Pulmonary artery endothelial cell (primary cell): ENCODE measurements at places on chromosomes 7 and 10. TPM values are rescaled to one million over a fixed set of nuclear protein-coding genes. Genes with fewer than 3 reads are reported as not detected.

CYP2C9 gene
- total RNA-seq, result not detected in 2 replicates

CDK13 gene
- total RNA-seq, result 45.8 and 60.8 TPM in 2 replicates

OPALIN gene
- not detected in 2 replicates for total RNA-seq

GPR146 gene
- 17.4 and 29.8 TPM in 2 replicates for total RNA-seq

AKR1C8 gene
- not detected in 2 replicates for total RNA-seq

RPEL1 gene
- 0.07 and 0.13 TPM in 2 replicates for total RNA-seq

- DNase-seq, result peak; percentile 81
These were observed 19.8 kb downstream of the VOPP1 start for GRCh38 chr7:55552320-55553023.

DNA sequence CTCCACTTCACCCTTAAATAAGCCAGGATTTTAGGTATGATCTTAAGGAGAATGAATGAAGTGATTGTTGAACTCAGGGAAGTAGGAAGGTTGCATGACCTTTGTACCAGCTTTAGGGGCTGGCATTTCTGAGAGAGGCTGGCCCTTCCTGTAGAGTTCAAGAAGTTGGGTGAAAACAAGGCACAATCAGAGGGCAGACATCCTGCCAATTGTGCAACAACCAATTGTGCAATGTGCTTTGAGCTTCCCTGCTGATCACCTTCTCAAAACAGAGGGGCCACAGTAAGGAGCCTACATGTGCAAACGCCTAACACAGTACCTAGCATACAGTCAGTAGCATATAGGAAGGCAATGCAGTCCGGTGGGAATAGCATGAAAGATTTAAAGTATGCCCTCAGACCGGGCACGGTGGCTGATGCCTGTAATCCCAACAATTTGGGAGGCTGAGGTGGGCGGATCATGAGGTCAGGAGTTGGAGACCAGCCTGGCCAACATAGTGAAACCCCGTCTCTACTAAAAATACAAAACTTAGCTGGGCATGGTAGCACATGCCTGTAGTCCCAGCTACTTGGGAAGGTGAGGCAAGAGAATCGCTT lies 5.4 kb downstream of the CPVL start:
- no peak for DNase-seq

GRCh38 chr7:105877736-105878135 lies 1.3 kb upstream of the ATXN7L1 start:
- no peak for DNase-seq

DNA sequence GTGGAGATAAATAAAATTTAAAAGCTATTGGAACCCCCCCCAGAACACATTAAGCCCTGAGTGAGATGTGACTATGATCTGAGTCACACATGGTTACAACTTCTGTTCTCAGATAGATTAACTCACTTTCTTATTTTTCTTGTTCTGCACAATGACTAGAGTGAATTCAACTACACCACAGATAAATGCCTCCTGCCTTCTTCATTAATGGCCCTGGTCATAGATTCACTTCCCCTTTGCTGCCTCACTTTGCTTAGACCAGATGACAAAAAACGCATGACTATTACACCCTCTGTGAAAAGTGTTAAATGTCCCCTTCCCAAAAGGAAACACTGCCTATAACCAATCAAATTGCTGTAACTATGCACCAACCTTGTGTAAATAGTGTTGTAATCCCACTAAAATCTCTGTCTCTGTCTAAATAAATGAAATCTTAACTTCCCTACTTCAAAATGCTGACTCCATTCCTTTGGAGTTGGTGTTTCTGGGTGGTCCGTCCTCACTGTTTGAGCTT lies 49.4 kb downstream of the AKR1D1 start:
- no peak for DNase-seq

DNA sequence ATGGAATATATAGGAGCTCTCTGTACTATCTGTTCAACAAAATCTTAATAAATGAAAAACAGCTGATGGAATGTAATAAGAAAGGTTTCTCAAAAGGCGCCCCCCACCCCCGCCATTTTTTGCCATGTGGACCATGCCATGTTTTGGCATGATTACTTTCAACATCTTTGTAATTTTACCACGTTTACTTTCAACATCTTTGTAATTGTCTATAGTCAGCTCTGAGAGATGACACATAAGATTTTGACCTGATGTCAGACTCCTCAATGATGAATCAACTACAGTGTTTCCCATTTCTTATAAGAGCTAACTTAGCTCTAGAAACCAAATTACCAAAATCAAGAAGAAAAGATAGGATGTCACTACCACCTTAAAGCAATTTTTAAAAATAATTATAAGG lies 144.9 kb upstream of the AHR start:
- DNase-seq, result no peak

DNA sequence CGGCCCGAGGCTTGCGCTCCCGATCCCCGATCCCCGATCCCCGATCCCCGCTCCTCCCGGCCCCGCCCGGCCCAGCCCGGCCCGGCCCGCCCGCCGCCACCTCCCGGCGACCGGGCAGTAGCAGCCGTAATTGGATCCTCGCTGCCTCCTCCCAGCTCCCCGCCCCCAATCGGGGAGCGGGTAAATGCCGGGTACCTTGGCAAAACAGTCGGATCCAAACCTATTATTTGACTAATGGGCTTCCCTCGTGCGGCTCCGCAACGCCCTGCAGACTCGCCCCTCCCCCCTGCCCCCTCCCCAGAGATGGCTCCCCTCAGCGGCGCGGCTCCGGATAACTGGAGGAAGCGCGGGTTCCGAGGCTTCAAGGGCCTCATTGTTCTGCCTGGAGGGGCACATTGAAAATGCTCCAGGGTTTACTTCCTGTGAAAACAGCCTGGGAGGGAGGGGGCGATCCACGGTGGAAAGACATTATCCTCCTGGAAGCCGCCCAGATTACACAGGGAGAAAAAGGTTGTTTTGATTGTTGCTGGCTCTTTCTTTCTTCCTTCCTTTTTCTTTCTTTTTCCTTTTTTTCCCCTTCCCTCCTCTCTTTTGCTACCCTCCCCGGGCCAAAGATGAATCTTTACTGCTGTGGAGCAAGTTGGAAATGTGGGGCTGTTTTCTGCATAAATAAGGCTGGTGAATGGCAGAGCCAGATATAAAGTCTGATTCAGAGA lies 94.7 kb upstream of the ZMIZ1 start:
- peak; percentile 80 for DNase-seq

GRCh38 chr7:138186951-138187351 lies 110.7 kb downstream of the AKR1D1 start:
- no peak for DNase-seq

GRCh38 chr10:98006266-98006665 lies 24.2 kb downstream of the CRTAC1 start:
- no peak for DNase-seq

DNA sequence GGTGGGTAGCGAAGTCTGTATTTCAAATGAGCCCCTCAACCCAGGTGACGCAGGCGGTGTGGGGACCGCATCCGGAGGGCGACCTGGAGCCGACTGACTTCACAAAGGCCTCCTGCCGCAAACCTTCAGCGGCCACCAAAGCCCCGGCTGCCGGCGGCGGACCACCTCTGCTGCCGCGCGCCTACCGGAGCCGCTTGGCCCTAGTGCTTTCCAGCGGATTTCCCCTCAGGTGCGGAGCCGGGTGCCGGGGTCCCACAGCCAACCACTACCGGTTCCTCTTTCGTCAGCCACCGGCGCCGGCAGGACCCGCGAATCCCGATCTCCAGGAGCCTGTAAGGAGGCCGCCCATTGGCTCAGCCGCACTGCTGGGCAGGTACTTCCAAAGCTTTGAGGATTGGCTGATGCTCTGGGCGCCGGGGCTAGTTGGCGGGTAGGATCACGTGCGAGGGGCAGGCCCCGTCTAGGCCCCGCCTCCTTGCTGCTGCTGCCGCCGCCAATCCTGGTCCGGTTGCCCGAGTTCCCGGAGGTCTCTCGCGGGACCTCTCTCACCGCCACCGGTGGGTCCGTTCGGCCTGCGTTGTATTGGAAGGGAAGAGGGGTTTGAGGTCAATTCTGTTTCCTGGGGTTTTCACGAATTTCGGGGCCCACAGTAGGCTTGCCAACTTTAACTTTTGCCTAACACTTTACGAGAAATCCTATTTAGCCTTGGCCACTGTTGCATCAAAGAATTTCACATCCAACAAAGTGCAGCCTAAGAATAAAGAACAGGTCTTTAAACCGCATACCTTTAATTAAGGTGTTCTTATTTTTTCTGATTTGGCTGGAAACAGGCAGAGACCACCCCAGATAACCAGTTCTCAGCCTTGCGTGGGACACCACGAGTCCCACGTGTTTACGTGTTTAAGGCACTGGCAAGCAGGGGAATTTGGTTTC lies at the start of gene GSTO2:
GSTO2 (plus strand) TSS at position 472 of the 933 bp plus-strand sequence. CDS start 5,732 bp downstream, outside the sequence.
- peak; percentile 97 for DNase-seq

DNA sequence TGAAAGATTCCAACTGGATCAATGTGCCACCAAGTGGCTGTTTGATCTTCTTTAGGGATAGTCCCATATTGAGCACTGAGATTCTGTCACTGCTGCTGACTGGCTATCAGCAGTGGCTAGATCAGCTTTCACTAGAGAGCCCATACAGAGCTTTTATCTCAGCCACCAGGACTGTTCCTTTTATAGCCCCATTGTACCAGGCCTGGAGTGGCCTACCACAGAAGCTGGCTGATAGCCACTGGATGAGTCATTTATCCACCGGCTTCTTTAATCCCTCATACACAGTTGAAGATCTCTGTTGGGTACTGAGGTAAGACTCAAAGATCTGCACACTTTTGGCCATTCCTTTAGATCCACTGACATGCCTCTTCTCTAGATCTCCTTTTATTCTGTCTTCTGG lies 1101.1 kb downstream of the SORCS3 start:
- DNase-seq, result no peak

DNA sequence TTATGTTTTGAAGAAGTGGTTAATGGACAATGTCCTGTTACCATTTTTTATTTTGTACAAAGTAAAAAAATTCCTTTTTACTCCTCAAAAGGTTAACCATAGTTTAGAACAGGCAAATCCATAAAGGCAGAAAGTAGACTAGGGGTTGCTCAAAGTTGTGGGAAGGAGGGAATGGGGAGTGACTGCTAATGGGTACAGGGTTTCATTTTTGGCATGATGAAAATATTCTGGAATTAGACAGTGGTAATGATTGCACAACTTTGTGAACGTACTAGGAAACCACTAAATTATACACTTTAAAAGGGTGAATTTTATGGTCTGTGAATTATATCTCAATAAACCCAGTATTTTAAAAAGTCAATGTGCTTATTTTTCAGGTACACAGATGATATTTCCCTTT lies 35.4 kb upstream of the CDK14 start:
- DNase-seq, result no peak

- DNase-seq, result no peak
These were observed 919 bp downstream of the PLA2G12B start for GRCh38 chr10:72953687-72954086.
